ENCODE measurements at places on chromosomes 13 and 19.
A peak's percentile ranks its signal among the peaks of the same experiment; 100 is the strongest.

DNA sequence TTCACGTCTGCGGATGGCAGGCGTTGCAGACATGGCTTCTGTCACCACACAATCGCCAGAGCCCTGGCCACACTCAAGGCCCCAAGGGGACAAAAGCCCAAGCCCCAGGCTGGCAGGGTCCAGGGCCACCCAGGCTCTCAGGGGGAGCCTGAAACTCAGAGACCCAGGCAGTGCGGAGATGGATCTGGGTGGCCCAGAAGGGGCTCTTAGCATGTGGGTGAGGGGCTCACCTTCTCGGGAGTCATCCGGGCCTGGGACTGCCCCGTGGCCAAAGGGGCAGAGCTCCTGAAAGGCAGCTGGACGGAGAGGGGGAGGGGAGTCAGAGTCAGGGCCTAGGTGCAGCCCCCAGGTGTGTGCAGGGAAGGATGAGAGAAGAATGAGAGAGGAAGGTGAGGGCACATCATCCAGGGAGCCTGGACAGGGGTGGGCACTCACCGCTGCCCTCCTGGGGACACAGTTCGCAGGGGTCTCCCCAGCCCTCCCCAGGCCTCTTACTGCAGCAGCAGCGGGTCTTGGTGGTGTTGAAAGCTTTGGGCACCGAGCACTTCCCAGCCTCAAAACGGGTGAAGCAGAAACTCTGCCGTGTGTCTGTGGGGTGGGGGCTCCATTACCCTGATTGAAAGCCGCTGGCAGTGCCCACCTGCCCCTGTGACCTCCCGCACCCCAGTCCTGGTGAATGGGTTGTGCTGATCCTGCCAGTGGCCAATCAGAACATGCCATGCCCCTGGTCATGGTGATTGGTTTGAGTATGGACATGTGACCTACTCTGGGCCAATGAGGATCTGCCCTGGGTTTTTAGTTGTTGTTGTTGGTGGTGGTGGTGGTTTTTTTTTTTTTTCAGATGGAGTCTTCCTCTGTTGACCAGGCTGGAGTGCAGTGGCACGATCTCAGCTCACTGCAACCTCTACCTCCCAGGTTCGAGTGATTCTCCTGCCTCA is 37.4 kb downstream of the CCL25 start:
- no peak for DNase-seq

GRCh38 chr19:19068659-19069654 is 5.2 kb downstream of the SLC25A42 start:
- DNase-seq: no peak

GRCh38 chr19:2983351-2984214 is 6.2 kb downstream of the TLE6 start:
- DNase-seq: no peak

DNA sequence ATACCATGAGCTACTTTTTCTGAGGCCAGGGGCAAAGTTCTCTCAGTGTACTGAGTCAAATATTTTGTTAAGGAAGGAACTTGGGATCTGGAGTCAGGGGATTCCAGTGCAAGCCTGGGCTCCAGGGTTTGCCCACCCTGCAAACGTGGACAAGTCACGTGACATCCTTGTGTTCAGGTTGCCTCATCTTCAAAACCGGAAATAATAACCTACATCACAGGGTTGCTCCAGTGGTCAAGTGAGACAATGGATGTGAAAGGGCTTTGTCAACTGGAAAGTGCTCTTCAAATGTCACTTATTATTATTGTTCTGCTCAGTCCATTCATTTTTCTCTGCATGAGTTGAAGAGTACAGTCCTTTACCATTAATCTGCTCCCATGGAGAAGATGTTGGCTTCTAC is 414.9 kb downstream of the COG6 start:
- no peak for DNase-seq

DNA sequence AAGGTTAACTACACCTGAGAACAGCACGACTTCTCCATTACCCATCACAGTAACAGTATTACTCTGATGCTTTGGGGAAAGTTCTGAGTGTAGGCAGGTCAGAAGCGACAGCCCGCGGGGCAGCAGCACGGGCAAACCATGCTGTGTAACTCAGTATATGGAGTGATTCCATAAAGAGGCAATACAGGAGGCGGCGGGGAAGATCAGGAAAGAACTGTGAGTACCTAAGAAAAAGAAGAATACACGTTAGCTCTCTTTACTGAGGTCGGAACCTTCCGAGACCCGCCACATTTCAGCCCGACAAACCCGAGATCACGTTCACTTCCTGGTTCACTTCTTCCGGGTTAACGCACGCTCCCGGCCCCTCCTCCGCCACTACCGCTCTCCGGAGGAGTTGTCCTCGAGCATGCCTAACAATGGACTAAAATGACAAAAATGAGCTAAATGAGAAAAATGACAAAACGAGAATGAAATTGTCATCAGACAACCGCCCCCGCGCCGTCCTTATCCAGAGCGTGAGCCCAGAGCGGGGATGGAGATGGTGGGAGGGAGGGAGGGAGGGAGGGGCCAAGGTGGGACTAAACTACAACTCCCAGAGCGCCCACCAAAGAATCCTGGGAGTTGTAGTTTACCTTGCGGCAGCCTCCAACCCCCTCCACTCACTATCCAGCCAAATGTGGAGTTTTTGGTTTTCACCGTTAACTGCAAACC is at the start of gene MTRF1:
MTRF1 (minus strand) TSS at position 316 of the 711 bp plus-strand sequence. CDS start 2,669 bp downstream, outside the sequence.
- DNase-seq: no peak

DNA sequence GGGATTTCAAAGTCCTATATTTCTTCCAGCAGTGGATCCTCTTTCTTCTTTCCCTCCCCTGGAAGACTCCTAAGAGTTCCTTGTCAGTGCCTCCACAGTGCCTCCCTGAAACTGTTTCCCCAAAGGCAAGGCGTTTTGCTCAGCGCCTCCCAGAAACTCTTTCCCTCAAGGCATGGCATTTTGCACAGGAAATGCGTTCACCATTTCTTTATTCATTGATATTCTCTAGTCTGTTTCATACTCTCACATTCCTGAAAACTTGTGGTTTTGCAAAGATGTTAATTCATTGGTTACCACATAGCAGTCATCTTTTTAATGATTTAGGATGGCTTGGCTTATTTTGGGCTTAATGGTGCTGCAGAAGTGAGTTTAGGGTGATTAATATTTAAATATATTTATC is 177.3 kb upstream of the SLC10A2 start:
- DNase-seq: no peak

GRCh38 chr19:20414120-20414519 is 151.5 kb downstream of the ZNF737 start:
- no peak for DNase-seq

DNA sequence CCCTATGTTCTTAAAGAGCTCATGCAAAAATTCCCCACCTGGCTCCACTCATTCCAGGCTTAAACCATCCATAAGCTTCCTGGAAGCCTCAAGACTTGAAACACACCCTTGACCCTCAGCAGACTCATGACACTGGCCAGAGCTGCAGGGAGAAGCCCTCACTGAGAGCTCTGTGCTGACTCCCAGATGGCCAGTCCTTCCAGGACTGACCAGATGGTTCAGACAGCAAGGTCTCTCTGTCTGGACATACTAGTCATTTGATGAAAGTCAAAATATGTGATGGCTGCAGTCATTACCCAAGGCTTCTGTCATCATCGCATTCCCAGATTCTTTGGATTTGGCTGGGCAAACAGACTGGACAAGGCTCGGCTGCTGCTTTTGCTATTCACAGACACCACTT is 397.4 kb downstream of the FOXO1 start:
- no peak for DNase-seq

DNA sequence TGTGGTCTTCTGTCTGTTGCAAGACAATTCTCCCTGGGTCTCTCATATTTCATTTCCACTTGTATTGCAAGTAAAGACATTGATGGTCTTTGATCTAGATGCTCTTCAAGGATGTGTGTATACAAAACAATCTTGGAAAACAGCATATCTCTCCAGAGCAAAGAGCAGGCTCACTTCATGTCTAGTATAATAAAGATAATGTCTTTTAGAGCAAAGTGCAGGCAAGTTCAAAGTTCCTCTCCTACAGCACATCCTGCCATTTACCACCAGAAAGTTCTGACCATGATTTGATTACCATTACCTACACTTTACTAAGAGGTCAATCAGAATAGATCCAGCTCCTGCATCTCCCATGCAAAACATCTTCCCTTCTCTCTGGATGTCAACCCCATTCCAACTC is 162.8 kb downstream of the DIAPH3 start:
- no peak for DNase-seq

GRCh38 chr19:615619-616018 is 17.7 kb downstream of the POLRMT start:
- no peak for DNase-seq

DNA sequence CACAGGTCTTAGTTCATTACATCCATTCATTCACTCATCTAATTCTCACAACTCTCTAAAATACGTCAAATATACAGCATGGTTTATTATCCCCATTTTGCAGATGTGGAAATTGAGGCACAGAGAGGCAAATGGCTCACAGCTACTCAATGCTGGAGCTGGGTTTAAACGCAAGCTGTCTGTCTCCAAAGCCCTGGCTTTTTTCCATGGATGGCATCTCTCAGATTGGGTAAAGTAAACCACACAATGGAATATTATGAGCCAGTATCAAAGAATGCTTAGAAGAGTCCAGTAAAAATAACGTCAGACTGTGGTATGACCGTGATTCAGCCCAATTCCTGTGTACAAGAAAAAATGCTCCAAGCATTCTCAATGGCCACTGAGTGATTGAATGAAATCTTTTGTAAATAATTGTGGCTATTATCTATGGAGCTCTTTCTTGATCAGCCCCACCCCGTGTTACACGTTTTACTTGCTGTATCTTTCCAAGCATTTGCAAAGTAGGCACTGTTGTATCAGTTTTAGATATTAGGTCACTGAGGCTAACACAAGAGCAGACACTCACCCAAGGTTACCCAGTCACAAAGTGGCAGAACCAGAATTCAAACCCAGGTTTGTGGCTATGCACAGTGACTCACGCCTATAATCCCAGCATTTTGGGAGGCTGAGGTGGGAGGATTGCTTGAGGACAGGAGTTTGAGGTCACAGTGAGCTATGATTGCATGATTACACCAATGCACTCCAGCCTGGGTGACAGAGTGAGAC is 5.5 kb upstream of the ACP7 start:
- peak; percentile 93 for DNase-seq

DNA sequence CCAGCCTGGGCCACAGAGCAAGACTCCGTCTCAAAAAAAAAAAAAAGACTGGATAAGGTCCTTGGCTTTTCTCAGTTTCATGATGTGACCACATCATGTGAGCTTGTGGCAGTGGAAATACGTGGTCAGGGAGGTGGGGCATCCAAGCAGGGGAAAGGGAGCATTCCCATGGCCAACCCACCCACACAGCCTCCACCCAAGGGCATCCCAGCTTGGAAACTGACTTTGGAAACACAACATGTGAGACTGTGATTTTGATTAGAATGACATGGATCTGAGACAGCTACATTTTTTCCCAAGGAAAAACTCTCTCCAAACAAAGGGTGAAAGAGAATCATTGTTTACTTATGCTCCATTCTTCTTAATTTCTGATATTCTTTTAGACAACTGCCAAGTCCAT is 405.0 kb upstream of the ZNF507 start:
- no peak for DNase-seq

DNA sequence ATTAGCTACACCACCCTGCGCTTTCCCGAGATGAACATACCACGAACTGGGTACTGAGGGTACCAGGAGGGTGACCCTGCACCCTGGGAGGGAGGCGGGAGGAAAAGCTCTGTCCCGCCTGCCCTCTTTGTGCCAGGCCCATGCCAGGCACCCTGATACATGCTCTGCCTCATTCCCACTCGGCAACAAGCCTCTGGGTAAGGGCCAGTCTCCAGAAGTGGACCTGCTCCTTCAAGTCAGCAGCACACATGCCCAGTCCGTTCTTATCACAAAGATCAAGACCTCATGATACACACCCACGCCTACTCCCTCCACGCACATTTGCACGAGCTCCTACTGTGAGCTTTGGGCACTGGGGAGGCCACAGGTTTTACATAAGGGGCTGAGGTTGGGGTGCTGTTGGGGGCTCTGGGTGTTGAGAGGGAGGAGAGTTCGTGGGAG is 2.0 kb upstream of the FFAR1 start:
- DNase-seq: no peak

- DNase-seq: no peak
These were observed 1560.7 kb downstream of the UQCRFS1 start for GRCh38 chr19:27652281-27652680.

DNA sequence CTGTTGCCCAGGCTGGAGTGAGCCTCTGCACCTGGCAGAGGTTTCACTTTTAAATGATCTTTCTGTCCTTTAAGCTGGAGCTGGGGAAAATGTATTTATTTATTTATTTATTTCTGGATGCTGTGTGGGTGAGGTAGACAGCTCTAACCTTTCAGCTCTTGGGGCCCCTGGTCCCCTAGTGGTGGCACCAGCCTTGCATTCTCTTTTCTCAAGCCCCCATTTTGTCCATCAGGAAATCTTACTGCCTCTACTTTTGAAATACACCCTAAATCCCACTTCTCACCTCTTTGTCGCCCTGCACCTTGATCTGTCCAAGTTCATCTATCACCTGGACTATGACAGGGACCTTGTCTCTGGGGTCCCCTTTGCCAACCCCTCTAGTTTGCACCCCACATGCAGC is 2.1 kb upstream of the B9D2 start:
- no peak for DNase-seq

GRCh38 chr19:17755977-17756670 is 4.8 kb downstream of the FCHO1 start:
- no peak for DNase-seq

Measured in AG04449 (cell line).